Activated T-cell treated with anti-CD3 and anti-CD28 coated beads, Interleukin-2, amount 50 U/mL, for 48 hours (primary cell): ENCODE measurements at places on chromosomes 5 and 9.

DNA sequence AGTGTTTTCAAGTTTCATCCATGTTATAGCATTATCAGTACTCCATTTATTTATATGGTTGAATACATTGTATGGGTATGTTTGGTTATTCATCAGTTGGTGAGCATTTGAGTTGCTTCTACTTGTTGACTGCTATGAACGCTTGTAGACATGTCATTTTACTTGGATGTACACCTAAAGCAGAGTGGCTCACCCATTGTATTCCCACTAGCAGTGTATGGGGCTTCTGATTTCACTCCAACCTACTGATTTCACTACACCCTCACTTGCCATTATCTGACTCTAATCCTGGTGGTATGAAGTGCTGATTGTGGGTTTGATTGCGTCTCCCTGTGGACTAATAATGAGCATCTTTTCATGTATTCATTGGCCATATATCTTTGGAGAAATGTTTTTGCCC is 9.5 kb downstream of the NPM1 start:
- DNase-seq, result no peak

DNA sequence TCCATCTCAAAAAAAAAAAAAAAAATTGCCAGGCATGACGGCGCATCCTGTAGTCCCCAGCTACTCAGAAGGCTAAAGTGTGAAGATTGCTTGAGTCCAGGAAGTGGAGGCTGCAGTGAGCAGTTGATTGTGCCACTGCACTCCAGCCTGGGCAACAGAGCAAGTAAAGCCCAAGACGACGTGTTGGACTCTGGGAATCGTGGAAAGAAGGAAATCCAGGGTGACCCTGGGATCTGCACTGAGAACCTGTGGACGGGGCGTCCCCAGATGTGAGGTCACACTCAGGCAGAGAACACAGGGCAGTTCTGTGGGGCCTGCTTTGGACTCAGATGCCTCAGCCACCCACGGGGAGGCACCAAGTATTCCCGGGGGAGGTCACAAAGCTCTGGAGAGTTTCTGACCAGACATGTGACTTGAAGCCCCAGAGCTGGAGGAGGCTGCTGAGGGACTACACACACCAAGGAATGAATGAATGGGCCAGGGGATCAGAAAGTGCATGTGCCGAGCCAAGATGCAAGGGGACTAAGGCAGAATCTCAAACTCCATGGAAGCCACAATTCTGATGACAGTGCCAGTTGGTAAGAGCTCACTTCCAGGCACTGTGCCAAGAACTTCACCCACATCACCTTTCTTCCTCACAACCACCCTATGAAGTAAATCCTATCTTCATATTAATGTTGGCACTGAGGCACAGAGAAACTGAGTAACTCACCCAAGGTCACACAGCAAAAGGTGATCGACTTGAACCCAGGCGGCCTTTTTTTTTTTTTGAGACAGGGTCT is 12.9 kb downstream of the DYNC2I2 start:
- DNase-seq, result no peak

DNA sequence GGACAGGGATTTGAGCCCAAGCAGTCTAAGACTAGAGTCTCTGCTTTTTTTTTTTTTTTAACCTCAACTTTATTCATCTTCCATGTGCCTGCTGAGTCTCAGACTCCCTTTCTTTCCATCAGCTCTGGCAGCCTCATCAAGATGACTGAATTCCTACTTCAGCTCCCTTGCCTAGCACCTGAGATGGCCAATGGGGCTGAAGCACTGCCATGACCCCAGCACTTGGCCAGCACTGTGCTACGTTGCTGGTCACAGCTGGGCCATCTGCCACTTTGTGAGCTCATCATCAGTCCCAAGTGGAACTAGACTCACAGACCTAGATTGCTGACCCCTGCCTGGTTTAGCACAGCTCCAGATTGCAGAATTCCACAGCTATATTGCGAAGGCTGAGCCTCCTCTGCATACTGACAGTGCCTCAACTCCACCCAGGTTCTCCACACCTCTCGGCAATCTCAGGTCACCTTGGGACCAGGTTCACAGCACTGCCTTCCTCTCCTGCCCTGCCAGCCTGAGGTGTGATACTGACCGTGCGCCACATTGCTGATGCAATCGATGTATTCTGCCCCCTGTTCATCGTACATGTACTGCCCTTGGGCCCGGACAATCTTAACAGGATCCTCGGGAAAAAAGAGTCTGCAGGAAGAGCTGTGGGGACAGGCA is 1.6 kb downstream of the PHYKPL start:
- no peak for DNase-seq

- DNase-seq, result peak; percentile 52
Observed at GRCh38 chr9:94802793-94803192, 76.3 kb downstream of the AOPEP start.

GRCh38 chr9:133622555-133622954 is 13.4 kb upstream of the FAM163B start:
- no peak for DNase-seq

- DNase-seq, result no peak
Observed at GRCh38 chr5:143921525-143922311, 109.8 kb downstream of the HMHB1 start.

GRCh38 chr9:2615497-2615896 is 6.1 kb upstream of the VLDLR start:
- DNase-seq, result no peak

DNA sequence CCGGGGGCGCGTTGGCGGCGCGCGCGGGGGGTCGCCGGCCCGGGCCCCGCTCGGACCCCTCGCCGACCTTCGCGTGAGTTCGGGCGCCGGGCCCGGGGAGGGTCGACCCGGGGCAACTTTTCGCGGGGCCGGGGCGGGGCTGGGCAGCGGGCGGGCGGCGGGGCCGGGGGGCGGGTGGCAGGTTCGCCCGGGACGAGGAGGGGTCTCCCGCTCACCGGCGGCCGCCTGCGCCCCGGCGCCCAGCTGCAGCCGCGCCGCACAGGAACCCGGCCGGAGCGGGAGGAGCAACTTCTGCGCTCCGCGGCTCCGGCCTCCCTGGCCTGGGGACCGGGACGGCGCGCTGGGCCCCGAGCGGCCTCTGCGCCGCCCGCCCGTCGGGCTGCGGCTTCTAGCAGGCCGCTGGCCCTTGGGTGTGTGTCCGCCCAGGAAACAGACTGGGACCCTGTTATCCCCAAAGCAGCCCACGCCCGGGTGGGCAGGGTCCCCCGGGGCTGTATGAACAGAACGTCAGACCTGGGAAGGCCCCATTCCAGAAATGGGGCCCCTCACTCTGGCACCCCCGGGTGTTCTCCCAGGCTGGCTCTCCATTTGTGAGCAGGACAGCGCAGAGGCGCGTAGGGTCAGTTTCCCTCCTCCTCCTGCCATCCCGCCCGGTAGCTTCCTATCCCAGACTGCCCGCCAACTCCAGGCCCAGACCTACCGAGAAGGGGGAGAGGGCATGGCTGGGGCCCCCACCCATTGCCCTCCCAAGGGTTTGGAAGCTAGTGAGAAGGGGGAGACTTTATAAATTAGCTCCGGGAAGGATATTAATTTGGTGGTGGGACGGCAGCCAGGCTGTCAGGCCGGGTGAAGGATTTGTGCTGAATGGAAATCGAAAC is 708 bp downstream of the RXRA start:
- DNase-seq, result peak; percentile 25

- DNase-seq, result no peak
Observed at GRCh38 chr9:124652203-124652602, 118.9 kb downstream of the NR6A1 start.

GRCh38 chr9:89952401-89952800 is 347.6 kb downstream of the GADD45G start:
- DNase-seq, result no peak

DNA sequence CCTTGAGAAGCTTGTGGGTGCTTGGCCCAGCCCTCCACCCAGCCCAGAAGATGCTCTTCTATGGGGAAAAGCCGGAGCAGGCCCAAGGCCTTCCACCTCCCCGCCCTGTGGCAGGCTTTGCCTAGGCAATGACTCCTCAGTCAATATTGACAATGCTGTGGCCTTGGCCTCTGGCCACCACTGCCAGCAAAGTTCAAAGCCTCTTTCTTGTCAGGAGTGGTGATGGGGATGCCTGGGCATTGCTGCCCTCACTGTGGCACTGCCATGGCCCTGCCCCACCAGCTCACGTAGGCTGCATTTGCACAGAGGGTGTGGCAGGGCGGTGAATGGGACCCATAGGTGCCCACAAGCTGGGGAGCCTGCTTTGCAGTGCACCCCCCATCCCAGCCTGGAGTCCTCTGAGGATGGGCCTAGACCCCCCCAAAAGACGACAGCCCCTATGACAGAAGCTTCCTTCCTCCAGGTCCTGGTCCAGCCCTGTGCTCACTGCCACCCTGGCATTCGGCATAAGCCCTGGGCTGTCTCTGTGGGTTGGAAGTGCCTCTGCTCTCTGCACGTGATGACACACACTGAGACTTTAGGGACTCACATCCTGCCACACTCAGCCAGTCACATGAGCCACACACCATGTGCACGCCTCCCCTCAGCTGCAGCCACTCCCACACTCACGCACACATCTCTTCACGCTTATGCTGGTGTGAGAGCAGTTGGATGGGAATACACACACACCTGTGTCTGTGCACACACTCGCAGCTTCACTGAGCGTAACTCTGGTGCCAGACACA is 31.1 kb downstream of the MORN5 start:
- peak; percentile 21 for DNase-seq

- no peak for DNase-seq
Observed at GRCh38 chr9:118529210-118529609, 825.0 kb downstream of the TLR4 start.

- no peak for DNase-seq
Observed at GRCh38 chr5:96175090-96175489, 213.4 kb upstream of the ELL2 start.

- DNase-seq, result peak; percentile 66
Observed at GRCh38 chr5:16934123-16934522, 2.0 kb downstream of the MYO10 start.

GRCh38 chr9:132996526-132996925 is 18.0 kb downstream of the GFI1B start:
- no peak for DNase-seq

- no peak for DNase-seq
Observed at GRCh38 chr5:113065626-113066025, 89.0 kb downstream of the DCP2 start.

- DNase-seq, result no peak
Observed at GRCh38 chr9:134123764-134124128, 12.1 kb upstream of the WDR5 start.

GRCh38 chr5:144549580-144549979 is 378.9 kb downstream of the KCTD16 start:
- DNase-seq, result no peak

GRCh38 chr9:37963936-37964739 is 60.2 kb upstream of the SLC25A51 start:
- DNase-seq, result no peak

GRCh38 chr5:117859176-117859575 is 1129.2 kb downstream of the DTWD2 start:
- no peak for DNase-seq

DNA sequence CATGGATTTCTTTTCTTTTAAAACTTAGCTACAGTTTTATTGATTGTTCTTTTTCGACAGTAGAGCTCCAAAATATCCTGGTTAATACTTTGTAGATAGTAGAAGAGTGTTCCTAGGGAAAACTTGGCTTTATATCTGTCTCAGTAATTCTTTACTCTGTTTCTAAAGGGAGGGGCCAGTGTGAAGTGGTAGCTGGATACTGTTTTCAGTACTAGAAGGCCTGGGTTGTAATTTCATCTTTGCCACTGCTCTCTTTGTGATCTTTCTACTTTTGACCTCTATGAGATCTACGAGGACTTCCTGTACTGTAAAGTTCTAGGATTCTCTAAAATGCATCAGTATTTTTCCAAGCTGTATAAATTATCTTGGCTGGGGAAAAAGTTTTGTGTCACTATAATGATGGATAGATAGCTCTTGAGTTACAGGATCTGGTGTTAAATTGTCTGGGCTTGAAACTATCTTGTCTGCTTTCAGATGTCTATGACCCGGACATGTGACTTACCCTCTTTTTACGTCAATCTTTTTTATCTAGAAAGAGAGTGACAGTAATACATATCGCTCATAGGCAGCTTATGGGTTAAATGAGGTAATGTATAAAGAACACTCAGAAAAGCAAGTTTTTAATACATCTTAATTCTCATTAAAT is 53.6 kb downstream of the PRR16 start:
- no peak for DNase-seq

DNA sequence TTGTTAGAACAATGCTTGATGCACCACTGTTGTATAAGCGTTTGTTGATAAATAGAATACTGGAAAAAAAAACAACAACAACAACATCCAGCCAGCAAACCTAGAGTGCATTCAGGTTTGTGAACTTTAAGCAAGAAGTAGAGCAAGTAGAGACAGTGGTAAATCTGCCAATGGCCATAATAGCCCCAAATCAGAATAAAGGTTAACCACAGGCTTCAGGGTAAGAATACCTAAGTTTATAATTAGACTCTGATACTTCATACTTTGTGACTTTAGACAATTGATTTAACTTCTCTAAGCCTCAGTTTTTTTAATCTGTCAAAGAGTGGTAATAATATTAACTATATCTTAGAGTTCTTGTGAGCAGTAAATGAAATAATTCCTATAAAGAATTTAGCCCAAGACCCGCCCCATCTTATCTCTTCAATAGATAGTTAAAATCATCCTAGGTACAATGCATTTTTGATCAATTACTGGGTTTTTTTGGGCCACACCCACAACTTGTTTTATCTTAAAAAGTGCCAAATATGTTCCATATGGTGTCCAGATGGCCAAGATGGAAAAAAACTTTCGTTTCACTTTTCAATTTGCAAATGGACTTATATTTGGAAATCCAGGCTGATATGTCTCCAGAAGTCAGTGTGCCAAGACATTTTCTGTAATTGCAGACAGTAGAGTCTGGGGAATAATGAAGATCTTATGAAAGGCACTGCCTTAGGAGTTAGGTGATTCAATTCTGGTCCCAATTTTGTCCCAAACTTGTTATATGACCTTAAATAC is 24.5 kb upstream of the DPYSL3 start:
- no peak for DNase-seq

DNA sequence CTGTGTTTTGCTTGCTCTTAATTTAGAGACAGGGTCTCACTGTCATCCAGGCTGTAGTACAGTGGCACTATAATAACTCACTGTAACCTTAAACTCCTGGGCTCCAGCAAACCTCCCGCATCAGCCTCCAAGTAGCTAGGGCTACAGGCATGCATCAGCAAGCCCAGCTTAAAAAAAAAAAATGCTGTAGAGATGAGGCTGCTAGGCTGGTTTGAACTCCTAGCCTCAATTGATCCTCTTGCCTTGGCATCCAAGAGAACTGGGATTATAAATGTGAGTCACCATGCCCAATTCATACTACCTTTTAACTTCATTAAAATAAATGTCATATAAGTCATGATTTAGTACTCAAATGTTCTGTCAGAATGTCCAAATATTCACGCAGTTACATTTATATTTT is 2195.7 kb upstream of the C9orf72 start:
- no peak for DNase-seq
